Activated CD8-positive, alpha-beta T cell treated with anti-CD3 and anti-CD28 coated beads for 36 hours (primary cell): ENCODE measurements at places on chromosomes 7 and 10. TPM values are rescaled to one million over a fixed set of nuclear protein-coding genes. Genes with fewer than 3 reads are reported as not detected.
A peak's percentile ranks its signal among the peaks of the same experiment; 100 is the strongest.

AASS gene
- total RNA-seq, result 0.76 TPM

ITIH2 gene
- total RNA-seq, result not detected

PON3 gene
- not detected for total RNA-seq

NANOS1 gene
- total RNA-seq, result 0.20 TPM

LRRN3 gene
- 34.8 TPM for total RNA-seq

DNA sequence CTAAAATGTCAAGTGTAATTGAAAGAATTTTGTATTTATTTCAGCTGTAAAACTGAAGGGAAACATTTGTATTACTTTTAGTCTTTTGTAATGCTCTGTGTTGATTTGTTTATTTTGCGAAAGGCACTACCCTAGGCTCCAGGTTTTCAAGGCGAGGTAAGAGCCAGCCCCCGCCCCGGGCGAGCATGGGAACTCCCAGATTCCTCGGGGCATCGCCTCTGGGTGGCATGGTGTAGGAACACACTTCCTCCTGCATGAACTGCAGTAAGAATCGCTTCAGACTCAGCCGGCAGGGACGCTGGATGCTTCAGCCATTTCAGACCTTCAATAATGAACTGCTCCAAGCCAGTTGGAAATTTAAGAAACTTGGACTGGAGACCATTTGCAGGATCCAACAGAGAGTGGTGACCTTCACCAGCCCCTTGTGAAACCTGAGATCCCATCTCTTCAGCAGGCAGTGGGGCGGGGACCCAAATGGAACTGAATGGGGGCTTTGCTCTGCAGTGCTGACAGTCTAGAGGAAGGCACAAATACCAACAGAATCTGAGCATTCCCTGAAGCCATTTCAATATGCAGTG, 544.3 kb upstream of the MGMT start:
- no peaks in the 10 kb centered on the region for H3K4me1 ChIP-seq
- H3K27ac ChIP-seq, result no peak overlapping the region
- no peaks in the 10 kb centered on the region for H3K36me3 ChIP-seq
- no peak overlapping the region for H3K4me3 ChIP-seq
- no peak for DNase-seq

DNA sequence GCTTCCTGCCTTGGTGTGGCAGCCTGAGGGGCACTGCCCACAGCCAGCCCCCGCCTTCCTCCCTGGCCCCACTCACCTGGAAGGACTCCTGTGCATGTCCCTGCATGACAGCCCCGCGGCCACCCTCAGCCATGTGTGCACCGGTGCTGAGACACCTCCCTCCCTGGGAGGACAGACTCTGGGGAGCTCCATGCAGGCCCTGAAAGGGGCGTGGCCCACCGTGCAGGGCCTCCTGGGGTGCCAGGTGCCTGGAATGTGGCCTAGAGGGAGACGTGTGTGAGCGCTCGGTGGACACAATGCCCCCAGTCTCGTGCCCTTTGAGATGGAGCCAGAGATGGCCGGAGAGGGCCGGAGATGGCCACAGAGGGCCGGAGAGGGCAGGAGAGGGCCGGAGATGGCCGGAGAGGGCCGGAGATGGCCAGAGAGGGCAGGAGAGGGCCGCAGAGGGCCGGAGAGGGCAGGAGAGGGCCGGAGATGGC, 59.1 kb upstream of the PPP2R2D start:
- H3K4me1 ChIP-seq, result no peaks in the 10 kb centered on the region
- H3K36me3 ChIP-seq, result no peaks in the 10 kb centered on the region
- no peak overlapping the region for H3K27ac ChIP-seq
- H3K4me3 ChIP-seq, result no peak overlapping the region
- no peak for DNase-seq

- H3K4me3 ChIP-seq, result no peak overlapping the region
- H3K27ac ChIP-seq, result no peak overlapping the region
- H3K4me1 ChIP-seq, result no peaks in the 10 kb centered on the region
- H3K36me3 ChIP-seq, result no peaks in the 10 kb centered on the region
Observed at GRCh38 chr7:147540743-147541142, 1049.8 kb upstream of the C7orf33 start.

DNA sequence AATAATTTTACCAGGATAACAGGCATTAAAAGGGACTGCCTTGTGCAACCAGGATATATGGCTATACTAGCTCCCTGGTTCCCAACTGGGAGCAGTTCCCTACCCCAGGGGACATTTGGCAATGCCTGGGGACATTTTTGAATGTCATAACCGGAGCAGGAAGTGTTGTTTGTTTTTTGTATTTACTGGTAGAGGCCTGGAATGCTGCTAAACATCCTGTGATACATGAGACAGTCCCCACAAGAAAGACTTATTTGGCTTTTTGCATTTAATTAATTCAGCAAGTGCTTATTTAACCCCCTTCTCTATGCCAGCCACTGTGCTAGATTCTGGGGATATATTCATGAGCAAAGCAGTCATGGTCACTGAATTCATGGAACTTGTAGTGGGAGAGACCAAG, 181.2 kb downstream of the BBS9 start:
- H3K4me3 ChIP-seq, result no peak overlapping the region
- no peaks in the 10 kb centered on the region for H3K27me3 ChIP-seq
- DNase-seq, result no peak
- no peaks in the 10 kb centered on the region for H3K4me1 ChIP-seq

GRCh38 chr10:78539247-78539766, 505.6 kb downstream of the RPS24 start:
- no peak for DNase-seq
- no peaks in the 10 kb centered on the region for H3K36me3 ChIP-seq
- no peaks in the 10 kb centered on the region for H3K27me3 ChIP-seq
- H3K27ac ChIP-seq, result no peak overlapping the region
- H3K4me3 ChIP-seq, result no peak overlapping the region
- H3K4me1 ChIP-seq, result peaks cover 4% of the 10 kb centered on the region

GRCh38 chr10:45278860-45279498, 36.4 kb downstream of the OR13A1 start:
- H3K36me3 ChIP-seq, result no peaks in the 10 kb centered on the region
- H3K4me3 ChIP-seq, result no peak overlapping the region
- H3K27me3 ChIP-seq, result no peaks in the 10 kb centered on the region
- no peak for DNase-seq
- H3K4me1 ChIP-seq, result no peaks in the 10 kb centered on the region

DNA sequence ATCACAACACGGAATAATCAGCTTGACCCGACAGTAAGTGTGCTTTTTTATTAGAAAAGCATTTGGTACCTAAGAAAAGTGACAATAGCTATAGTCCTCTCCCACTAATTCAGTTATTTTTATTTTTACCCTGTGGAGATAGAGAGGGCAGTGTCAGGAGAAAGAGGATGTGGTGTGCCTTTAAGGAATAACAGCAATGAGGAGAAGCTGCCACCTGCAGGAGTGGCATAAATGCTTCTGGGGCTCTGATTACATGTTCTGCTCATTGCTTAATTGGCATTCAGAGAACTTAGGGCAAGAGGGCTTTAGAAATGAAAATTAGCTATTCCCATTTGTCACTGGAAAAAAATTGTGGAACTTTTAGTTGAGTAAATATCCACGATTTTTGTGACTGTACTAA, 60.1 kb downstream of the DENND11 start:
- no peaks in the 10 kb centered on the region for H3K27me3 ChIP-seq
- no peaks in the 10 kb centered on the region for H3K4me1 ChIP-seq
- no peak overlapping the region for H3K27ac ChIP-seq
- peaks cover 34% of the 10 kb centered on the region for H3K36me3 ChIP-seq
- H3K4me3 ChIP-seq, result no peak overlapping the region
- DNase-seq, result no peak

DNA sequence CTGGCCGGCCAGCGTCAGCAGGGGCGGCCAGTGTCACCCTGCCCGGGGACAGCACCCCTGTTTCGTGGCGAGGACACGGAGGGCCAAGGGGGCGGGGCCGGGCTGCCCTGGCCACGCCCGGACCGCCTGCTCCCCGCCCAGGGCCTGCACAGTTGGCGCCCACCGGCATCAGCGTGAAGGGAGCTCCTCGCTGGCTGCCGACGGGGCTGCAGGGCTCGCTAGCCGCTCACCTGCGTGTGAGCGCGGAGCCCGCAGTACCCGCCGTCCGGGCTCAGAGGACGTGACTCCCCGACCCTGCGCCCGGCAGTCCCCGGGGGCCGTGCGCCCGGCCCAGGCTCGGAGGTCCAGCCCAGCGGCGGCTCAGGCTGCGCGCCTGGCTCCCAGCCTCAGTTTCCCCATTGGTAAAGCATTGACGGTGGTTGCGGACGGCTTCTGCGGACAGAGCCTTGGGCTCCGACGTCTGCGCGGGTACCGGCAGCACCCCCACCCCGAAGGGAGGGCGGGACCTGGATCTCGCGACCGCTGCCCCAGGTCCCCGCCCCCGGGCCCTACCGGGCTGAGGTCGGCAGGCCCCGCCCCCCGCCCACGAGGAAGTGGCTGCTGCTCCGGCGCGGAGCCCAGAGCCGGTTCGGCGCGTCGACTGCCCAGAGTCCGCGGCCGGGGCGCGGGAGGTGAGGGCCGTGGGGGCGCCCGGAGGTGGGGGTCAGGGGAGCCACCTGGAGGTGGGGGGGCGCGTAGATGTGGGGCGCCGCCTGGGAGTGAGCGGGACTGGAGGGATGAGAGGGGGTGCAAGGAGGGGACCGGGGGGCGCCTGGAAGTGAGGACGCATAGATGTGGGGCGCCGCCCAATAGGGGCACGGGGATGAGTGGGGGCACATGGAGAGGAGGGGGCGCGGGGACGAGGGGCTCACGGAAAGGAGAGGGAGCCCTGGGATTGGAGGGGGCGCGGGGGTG, at the start of gene ARPC1B:
ARPC1B (plus strand) TSS at position 620 of the 954 bp plus-strand sequence. CDS start 10,985 bp downstream, outside the sequence.
- H3K4me3 ChIP-seq, result peak within 1 kb of the TSS; percentile 77
- H3K4me1 ChIP-seq, result peaks cover 37% of the 10 kb centered on the region
- peak; percentile 92 for DNase-seq
- no peaks in the 10 kb centered on the region for H3K27me3 ChIP-seq
- peak within 1 kb of the TSS; percentile 83 for H3K27ac ChIP-seq

DNA sequence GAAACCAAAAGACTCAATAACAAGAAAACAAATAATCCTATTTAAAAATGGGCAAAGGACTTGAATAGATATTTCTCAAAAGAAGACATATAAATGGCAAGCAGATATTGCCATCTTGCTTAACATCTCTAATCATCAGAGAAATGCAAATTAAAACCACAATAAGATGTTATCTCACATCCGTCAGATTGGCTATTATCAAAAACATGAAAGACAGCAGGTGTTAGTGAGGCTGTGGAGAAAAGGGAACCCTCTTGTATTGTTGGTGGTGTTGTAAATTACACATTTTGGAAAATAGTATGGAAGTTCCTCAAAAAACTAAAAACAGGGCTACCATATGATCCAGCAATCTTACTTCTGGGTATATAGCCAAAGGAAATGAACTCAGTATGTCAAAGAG, 25.7 kb downstream of the OPALIN start:
- H3K36me3 ChIP-seq, result no peaks in the 10 kb centered on the region
- H3K27ac ChIP-seq, result no peak overlapping the region
- H3K27me3 ChIP-seq, result peaks cover 5% of the 10 kb centered on the region
- no peak for DNase-seq

DNA sequence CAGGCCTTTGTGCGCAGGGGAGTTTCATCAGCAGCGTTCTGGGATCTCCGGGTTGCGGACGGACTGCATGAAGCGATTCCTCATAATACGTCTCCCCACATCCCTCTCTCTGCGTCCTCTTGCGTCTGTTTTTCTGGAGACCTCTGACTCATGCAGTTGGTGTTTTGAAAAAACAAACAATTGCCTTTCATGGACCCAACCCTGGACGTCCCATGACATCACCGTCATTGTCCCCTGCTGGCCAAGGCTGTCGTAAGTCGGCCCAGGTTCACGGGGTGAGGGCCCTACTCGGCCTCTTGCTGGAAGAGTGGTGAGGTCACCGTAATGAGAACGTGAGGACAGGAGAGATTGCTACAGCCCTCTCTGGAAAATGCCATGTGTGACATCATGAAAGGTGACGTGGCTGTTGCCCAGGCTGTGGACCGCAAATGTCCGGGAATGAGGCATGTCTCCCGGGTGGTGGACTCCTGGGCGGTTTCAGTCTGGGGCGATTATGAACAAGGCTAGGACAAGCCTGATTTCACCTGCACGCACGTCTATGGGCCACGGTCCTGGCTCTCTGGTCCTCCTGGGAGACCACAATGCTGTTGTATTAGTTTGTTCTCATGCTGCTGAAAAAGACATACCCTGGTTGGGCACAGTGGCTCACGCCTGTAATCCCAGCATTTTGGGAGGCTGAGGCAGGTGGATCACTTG, 9.8 kb upstream of the MAFK start:
- no peaks in the 10 kb centered on the region for H3K36me3 ChIP-seq
- no peak overlapping the region for H3K4me3 ChIP-seq
- no peak for DNase-seq
- no peak overlapping the region for H3K27ac ChIP-seq
- no peaks in the 10 kb centered on the region for H3K27me3 ChIP-seq

GRCh38 chr10:83942410-83942809, 196.9 kb upstream of the GHITM start:
- no peak for DNase-seq
- H3K27ac ChIP-seq, result no peak overlapping the region
- H3K4me1 ChIP-seq, result no peaks in the 10 kb centered on the region
- H3K36me3 ChIP-seq, result no peaks in the 10 kb centered on the region
- no peak overlapping the region for H3K4me3 ChIP-seq
- H3K27me3 ChIP-seq, result peaks cover 1% of the 10 kb centered on the region

DNA sequence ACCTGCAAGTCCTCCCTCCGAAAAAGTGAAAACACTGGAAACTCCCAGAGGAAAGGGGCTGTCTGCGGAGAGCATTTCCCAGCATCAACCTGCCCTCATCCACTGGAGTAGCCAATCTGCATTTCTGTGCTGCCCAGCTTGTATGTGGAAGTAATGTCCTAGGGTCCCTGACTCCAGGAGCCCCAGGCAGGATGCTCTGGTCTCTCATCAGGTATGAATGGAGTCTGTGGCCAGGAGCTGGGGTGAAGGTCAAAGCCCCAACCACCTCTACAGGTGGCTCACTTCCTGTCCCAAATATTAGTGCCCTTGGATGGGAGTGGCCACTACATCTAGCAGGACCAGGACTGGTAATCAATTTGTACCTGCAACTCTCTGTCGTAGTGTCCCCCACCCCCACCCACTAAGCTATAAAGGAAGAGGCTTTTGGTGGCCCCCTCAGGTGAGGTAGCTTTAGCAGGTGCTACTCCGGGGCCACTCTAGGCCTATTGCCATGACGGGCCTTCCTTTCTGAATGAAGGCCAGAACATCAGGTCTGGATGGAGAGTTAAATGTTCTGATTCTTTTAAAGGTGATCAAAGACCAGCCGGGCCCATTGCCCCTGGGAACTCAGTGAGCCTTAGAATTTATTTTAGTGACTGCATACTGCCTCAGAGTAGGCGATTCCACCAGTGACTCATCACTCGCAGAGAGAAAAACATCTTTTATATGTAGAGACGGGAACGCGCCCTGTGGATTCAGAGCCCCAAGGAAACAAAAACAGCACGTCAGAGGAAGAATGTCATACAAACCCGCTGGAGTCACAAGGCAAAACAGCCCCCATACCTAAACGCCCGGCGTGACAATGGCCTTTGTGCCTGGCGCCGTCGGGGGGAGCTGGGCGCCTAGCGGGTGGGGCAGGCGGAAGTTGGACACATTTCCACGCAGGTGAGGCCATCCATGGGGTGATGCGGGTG, 13.0 kb downstream of the EN2 start:
- H3K4me3 ChIP-seq, result no peak overlapping the region
- H3K4me1 ChIP-seq, result peaks cover 14% of the 10 kb centered on the region
- DNase-seq, result no peak
- peaks cover 86% of the 10 kb centered on the region for H3K27me3 ChIP-seq
